ENCODE measurements at places on chromosomes 12 and 14.
A peak's percentile ranks its signal among the peaks of the same experiment; 100 is the strongest.

GRCh38 chr14:105711044-105711620 is 184.7 kb downstream of the TMEM121 start:
- DNase-seq = no peak

DNA sequence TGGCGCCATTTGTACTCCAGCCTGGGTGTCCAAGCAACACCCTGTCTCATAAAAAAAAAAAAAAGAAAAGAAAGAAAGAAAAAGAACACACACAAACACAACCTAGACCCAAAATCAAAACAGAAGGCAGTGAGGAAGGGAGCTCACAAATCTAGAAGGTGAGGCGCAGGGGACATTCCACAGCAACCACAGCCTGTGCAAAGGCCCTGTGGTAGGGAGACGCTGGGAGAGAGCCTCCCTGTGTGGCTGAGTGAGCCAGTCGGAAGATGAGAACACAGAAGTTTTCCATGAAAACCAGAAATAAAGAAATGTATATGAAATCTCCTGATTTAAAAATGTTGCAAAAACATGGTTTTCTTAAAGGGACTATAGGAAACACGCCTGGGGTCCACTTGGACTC is 44.6 kb downstream of the SCARB1 start:
- no peak for DNase-seq

DNA sequence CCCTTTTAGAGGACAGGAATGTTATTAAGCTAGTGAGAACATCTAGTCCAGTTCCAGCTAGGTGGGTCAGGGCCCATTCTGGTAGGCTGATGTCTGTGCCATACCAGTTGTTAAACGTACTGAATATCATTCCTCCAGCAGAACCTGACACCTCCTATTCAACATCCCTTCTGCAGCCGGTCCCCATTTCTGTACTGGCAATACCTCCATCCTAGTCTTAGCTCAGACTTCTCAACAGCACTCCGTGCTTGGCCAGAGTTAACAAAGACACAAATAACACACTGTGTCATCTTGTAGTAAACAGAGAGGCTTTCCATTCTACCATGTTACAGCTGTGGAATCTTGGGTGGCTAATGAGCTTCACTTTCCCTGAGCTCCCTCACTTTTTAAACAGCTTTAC is 94.3 kb upstream of the PDE3A start:
- no peak for DNase-seq

DNA sequence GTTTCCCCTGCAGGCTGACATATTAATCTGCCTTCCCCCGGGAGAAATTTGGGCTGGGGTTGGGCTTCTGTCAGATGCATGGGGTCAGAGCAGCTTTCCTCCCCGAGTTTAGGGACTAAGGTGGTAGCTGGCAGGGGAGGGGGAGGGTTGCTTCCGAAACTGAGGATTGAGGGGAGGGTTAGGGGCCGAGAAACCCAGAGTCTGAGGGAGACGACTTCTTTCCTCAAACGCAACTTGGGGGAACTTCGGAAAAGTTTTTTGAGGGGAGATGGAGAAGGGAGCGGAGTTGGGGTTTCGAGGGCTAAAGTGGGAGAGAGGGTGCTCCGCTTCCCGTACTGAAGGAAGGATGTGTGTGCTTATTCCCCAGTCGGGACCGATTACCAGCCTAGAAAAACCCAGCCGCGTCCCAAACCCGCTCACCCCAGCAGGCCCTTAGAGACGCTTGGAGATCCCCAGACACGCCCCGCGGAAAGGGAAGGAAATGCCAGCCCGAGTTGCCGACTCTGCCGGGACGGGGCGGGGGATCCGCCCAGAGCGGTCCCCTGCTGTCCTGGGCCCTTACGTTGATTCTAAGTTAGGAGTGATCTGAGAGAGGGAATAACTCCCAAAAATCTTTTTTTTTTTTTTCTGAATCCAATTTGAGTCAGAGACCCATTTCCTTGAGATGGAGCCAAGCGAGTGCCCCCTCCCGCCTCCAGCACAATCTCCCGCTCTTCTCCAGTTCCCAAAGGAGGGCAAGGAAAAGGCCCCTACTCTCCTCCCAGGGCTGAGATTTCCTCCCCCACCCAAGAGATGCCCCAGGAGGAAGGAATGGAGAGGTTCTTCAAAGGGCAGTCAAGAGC is 61.9 kb downstream of the SMUG1 start:
- peak; percentile 48 for DNase-seq

DNA sequence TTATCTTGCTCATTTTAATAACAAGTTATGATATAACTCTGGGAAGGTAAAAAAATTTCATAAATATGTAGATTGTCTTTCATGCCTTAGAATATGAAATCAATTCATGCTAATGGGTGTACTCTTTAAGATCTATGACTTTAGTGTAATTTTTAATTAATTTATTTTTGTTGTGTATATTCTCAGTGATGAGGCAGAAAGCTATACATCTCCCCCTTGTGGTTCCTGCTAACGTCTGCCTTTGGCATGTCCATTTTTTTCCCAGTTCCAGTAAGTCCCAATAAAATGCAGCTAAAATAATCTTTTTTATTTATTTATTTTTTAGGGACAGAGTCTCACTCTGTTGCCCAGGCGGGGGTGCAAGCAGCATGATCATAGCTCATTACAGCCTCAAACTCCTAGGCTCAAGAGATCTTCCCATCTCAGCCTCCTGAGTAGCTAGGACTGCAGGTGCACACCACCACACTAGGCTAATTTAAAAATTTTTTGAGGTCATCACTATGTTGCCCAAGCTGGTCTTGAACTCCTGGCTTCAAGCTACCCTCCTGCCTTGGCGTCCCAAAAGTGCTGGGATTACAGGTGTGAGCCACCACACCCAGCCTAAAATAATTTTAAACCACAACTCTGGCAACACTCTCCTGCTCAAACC is 3.3 kb upstream of the CHURC1 start:
- DNase-seq = peak; percentile 28

DNA sequence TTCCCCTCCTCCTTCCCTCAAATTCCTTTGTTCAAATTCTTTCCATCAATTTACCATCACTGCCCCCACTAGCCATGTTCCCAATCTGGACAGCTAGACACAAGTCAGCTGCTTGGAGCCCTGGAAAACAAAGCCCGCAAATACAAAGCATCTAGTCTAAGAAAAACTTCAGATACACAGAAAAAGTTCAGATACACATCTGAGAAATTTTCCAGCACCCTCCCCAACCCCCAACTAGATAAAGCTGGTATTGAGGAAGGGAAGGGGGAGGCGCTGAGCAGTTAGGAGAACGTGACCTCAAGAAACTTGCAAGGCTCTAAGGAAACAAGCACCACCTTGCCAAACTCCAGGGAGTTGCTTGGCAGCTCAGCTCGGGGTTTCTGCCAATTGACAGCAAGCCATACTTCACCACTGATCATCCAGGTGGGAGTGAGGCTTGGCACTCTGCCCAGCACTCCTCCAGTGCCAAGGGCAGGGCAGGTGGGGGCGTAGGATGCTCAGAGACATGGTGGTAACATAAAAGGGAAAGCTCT is 5.1 kb upstream of the CNIH1 start:
- DNase-seq = no peak

GRCh38 chr12:64006211-64006825 is 161.8 kb downstream of the SRGAP1 start:
- no peak for DNase-seq

DNA sequence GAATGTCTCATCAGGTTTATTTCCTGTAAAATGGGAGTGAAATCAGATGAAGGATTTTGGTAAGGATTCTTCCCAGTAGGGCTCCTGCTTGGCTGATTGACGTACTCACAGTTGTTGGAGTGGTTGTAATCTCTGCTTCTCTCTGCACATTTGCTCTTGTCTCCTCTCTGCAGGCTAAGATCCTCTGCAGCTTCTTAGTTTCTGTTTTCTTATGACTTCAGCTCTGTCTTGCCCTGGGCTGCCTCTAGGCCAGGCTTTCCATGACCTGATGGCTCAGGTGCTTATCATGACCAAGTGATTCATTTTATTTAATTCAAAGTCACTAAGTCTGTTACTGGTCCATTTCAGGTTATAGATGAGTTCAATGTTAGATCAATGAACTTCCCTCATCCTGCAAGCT is 394.5 kb upstream of the DDHD1 start:
- no peak for DNase-seq

DNA sequence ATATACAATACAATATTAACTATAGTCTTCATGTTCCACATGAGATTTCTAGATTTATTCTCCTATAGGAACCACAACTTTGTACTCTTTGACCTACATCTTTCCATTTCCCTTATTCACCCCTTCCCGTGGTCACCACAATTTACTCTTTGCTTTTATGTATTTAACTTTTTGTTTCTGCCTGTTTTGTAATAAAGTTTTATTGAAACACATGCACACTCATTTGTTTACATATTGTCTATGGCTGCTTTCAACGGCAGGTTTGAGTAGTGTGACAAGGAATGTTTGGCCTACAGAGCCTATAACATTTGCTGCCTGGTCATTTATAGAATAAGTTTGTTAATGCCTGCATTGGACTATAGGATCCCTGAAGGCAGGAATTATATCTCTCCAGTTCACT is 231.1 kb downstream of the CRADD start:
- DNase-seq = no peak

DNA sequence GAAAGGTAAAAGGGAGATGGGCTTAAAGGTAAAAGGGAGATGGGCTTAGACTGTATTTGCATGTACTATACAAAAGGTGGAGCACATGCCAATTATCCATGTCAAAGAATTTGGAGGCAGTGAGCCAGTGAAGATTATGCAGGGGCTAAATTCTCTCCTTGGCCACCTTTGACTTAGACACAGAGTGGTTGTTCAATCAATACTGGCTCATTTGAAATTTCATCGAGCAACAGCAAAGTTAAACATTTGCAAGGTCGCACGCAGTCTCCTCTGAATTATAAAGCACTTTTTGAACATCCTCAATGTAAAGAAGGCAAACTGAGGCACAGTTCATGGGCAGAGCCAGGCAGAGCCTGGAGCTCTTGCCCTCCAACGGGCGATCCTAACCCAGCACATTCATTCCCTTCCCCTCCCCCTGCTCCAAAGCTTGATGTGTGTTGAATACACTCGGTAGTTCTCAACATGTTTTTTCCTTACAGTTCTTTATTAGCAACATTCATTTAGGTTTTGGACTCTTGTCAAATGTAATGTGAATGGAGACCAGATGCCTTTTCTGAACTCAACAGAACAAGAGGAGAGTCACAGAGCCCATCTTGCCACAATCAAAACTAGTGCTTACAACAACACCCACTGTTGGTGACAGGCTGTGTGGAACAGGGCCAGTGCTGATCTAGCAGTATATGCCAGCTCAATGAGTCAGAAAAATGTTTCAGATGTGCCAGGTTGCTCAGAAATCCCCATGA is 169.7 kb upstream of the G2E3 start:
- DNase-seq = peak; percentile 6

GRCh38 chr12:19382563-19382962 is 56.7 kb upstream of the AEBP2 start:
- DNase-seq = no peak

DNA sequence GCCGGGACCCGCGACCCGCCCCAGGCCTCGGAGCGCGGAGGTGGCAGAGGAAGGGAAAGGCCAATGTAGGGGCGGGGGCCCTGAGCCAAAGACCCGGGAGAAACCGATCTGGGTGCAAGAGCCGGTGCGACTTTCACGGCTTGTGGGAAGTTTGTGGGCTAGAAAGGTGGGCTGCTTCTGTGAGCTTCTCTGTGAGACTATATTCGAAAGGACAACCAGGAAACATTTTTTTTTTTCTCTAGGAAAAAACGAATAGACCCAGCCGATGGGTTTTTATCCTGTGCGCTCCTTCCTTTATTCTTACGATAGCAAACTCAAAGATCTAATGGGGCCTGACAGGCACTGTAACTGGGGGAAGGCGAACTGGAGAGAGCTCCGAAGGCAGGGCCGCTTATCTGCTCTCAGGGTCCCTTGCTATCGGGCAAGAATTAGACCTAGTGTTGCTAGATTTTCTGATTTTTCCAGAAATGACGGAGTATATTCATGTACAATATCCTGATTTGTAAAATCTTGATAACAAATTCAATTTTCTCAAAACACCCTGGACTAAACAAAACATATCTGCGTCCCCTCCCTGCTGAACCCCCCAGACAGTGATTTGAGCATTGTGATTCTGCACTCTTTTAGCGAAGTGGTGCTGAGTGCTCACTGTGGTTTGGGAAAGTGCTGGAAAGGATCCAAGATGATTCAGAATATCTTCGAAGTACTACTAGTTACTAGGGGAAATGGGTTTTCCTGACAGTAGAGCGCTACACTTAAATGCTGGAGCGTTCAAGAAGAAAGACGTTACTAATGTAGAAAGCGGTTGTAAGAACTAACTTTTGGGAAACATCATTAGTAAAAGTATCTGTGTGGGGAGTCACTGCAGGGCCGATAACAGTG is 563 bp upstream of the STXBP6 start:
- DNase-seq = no peak

- no peak for DNase-seq
These were observed 328.6 kb downstream of the MDGA2 start for GRCh38 chr14:47346849-47347248.

GRCh38 chr12:115943630-115944391 is 333.7 kb downstream of the MED13L start:
- DNase-seq = no peak

GRCh38 chr14:85538636-85539035 is 8.7 kb downstream of the FLRT2 start:
- DNase-seq = no peak

DNA sequence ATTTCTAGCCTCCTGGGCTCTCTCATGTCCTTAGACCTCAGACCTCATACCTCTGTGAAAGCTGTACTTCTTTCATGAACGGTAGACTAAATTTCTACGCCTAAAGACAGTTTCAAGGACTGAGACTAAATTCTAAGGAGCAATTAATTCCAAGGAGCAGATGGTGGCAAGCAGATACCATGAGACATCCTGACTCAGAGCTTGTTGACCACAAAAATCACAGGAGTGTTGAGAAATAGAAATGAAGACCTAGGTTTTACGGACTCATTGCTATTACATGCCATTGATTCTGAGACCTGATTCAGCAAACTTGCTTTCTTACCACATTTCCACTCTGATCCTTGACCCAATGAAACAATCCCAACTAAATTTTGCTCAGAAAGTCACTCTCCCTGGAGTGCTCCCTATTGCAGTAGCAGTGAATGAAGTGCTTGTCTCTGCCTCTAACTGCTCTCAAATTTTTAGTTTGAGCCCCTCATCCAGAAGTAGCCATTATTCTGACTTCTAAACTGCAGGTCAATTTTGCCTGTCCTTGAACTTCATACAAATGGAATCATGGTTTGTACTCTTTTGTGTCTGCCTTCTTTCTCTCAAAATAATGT is 52.0 kb downstream of the PEX5 start:
- DNase-seq = no peak

GRCh38 chr14:62736048-62737043 is 308.9 kb downstream of the KCNH5 start:
- DNase-seq = no peak

DNA sequence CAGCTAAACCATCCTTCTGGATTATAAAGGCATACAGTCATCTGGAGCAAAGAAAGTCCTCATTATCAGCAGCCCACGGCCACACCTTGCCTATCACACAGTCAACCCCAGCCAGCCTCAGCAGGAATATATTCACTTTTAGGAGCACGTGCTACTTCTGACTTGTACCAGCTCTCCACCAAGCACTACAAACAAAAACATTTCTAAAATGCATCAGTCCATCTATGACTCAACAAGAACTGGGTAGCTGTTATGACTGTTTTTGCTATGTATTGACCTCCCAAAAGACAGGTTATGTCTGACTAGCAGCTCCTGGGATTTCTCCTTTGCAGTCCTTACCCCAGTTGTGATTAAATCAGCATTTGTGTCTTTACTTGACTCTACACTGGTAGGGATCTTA is 31.2 kb downstream of the NUAK1 start:
- DNase-seq = no peak
